Left kidney (tissue), 8 donors: ENCODE measurements at places on chromosomes 5 and 9.

- no peak for DNase-seq
Observed at GRCh38 chr5:170464280-170465127, 39.3 kb upstream of the KCNIP1 start.

GRCh38 chr5:171477101-171477500 lies 57.7 kb downstream of the FGF18 start:
- DNase-seq: no peak

DNA sequence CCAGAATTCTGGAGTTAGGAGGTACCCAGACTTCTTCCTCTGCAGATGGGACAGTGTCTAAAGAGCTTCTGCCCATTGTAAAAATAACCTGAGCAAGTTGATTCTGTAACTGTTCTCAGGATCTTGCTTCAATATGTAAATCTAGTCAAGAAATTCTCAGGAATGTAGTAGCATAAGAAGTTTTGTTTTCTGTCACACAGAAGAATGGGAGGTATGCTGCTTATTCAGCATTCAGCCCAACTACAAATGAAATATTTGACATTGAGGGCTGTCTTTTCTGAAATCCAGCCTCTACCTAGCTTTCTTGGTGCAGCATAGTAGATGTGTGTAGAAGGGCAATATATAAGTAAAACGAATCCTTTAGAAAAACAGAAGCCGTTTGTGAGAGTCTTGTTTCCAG lies 13.8 kb downstream of the MACIR start:
- no peak for DNase-seq

DNA sequence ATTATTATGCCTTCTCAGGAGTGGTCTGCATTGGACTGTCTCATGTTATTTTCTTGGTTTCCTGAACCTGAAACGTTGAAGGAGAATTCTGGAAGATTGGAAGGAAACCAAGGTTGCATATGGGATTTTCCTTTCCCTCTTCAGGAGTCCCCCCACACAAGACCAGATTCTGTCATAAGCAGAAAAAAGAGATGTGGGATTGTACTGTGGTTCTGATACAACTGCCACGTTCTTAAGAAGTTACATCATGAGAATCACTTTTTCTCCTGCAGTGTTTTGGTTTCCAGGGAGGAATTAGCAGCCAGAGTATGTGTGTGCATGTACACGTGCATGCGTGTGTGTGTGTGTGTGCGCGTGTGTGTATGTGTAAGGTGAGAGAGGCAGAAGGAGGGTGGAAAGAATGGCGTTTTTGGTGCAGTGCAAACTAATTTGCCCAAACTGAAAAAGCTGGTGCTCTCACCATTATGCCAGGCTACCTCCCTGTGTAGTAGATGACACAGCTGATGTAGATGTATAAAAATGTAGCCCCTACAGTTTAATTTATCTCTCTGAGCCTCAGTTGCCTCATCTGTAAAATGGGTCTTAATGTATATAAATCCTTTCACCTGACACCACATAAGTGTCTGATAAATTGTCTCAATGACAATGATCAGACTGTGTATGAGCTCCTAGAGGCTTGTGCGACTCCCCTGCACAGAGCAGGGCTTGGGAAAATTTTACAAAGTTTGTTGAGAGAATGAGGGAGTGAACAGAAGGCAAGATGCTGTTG lies 38.6 kb downstream of the RALGPS1 start:
- no peak for DNase-seq

- no peak for DNase-seq
Observed at GRCh38 chr9:134215420-134215698, 51.0 kb upstream of the RNU6ATAC start.

DNA sequence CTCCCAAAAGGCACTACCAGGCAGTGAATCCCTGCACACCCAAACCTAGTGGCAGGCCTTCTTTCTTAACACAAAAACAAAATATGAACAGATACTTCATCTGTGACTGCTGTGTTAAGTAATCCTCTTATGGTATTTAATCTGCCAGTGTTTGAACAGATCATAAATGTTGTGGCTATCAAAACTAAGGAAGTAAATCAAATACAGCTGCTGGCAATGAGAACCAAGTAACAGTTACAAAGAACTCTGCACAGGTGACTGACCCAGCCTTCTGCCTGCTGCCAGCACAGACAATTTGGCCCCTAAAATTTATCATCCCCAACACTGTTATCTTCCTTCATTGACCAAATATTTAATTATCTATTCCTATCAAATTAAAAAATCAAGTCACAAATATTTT lies 78.0 kb downstream of the GNAQ start:
- no peak for DNase-seq

DNA sequence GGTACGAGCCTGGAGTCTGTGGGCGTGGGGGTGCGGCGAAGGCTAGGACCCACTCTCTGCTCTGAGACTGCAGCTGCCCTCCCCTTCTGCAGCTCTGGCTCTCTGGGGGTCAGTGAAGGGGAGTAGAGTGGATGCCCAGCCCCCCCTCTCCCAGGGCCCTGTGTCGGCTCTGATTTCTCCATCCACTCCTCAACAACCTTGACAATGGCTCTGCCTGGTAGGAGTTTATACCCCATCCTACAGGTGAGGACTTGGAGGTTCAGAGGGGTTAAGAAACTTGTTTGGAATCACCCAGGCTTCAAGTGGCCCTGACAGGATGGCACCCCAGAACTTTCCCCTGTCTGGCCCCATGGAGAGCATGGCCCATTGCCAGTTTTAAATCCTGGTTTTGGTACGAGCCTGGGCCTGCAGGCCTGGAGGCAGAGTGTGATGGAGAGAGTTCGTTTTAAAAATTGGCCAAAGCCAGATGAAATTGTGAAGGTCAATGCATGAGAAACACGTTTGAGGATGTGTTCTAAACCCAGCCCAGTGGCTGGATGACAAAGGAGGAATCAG lies 22.3 kb downstream of the NCS1 start:
- no peak for DNase-seq

DNA sequence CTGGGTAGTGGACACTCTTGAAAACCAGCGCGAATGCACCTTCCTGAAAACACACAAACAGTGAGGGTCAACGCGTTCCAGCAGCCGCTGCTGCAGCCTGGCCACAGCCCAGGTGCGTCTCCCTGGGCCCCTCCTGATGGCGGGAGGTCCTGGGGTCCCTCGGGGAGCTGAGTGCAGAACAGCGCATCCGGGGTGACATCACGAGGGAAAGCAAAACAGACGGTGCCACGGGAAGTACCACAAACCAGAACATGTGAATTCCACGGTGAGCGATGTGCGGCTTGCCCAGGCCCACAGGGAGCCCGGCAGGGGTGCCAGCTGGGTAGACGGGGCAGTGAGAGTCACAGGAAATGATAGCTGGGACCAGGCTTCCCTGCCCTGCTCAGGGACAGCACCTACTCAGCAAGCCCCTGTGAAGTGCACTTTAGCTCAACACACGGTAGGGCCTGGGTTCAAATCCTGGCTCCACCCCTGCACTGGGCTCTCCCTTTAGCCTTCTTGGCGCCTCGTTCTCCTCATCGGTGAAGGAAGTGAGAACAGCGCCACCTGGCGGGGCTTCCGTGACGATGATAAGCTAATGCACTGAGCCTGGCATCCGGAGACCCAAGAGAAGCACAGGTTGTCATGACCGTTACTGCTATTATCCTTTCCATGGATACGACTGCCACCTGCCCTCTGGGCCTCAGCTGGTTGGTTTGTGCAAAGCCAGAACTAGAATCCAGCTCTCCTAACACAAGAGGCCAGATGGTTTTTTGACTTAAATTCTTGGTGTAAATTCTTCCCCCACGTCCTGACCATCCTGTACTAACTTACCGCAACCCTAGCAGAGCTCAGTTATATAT lies 24.6 kb downstream of the GFPT2 start:
- no peak for DNase-seq

DNA sequence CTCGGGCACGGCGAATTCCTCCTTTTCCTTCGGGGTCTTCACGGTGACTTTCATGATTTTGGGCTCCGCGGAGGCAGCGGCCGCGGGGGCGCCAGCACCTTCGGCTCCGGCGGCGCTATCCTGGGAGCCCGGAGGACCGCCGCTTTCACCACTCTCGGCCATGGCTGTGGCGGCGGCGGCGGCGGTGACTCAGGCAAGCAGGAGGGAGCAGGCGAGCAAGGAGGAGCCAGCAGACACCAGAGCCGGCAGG lies 315 bp downstream of the UBQLN1 start:
- no peak for DNase-seq

- DNase-seq: no peak
Observed at GRCh38 chr9:138103111-138103848, 225.7 kb downstream of the CACNA1B start.

- no peak for DNase-seq
Observed at GRCh38 chr9:106829666-106830408, 33.1 kb upstream of the ZNF462 start.
